DMS79 (cell line): ENCODE measurements at places on chromosomes 5 and 9.

GRCh38 chr5:61575103-61575502 is 243.0 kb downstream of the ZSWIM6 start:
- no peak for DNase-seq

GRCh38 chr9:130159057-130159456 is 13.1 kb upstream of the NCS1 start:
- DNase-seq, result no peak

DNA sequence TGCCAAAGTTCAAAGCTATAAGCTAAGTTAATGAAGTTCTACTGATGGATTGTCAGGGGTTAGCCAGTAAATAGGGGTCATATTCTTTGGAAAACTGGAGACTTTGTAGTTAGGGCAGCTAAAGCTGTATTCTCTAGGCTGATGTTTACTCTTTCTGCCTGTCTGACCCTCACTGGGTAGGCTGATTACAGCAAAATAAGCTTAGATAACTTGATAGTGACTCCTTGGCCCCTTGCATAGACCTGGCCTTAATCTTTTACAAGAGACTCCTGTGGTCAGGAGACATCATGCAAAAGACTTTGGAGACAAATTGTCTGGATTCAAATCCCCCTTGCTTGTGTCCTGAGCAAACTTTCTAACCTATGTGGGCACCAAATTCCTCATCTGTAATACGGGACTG is 314.4 kb upstream of the MSX2 start:
- DNase-seq, result no peak

DNA sequence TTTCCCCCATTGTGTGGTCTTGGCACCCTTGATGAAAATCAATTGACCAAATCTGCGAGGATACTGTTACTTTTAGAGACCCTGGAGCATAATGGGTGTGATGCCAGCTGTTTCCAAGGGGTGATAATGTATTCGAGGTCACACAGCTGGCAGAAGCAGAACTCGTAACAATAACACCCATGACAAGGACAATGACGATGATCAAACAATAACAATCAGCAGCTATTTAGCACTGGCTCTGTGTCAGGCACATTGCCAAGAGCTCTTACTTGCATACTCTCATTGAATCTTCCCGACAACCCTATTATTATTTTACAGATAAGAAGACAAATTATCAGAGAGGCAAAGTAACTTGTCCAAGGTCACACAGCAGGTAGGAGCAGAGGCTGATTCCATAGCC is 223.7 kb upstream of the MSX2 start:
- no peak for DNase-seq

DNA sequence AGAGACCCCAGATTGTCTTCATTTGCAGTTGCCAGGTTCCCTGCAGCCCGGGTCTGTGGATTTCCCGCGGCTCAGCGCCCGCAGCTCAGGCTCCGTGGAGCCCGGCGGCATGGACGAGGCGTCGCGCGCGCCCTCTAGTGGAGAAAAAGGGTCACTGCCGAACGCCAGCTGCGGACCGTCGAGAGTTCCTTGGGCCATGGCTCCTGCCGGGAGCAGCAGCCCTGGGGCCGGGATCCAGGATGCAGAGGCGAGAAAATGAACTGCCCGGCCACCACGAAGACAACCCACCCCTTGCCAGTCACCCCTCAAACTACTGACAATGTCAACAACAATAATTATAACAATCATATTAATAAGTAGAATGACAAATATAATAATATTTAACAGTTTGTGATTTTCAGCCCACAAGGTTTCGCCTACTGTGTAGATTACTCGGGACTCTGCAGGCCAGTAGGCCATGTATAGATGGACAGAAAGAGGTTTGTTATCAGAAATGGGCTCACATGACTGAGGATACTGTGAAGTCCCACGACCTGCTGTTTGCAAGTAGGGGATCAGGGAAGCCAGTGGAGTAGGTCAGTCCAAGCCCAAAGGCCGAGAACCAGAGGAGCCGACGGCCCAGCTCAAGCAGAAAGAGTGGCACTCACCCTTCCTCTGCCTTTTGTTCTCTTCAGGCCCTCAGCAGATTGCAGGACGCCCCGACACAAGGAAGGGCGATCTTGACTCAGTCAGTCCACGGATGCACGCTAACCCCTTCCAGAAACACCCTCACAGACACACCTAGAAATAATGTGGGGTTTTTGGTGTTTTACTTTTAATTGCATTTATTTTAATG is 43.1 kb downstream of the BOD1 start:
- DNase-seq, result no peak

- no peak for DNase-seq
Observed at GRCh38 chr5:66701244-66701643, 105.1 kb downstream of the MAST4 start.

GRCh38 chr5:171899792-171900191 is 106.6 kb downstream of the FBXW11 start:
- DNase-seq, result no peak

GRCh38 chr5:173895401-173896165 is 7.4 kb downstream of the CPEB4 start:
- DNase-seq, result no peak

DNA sequence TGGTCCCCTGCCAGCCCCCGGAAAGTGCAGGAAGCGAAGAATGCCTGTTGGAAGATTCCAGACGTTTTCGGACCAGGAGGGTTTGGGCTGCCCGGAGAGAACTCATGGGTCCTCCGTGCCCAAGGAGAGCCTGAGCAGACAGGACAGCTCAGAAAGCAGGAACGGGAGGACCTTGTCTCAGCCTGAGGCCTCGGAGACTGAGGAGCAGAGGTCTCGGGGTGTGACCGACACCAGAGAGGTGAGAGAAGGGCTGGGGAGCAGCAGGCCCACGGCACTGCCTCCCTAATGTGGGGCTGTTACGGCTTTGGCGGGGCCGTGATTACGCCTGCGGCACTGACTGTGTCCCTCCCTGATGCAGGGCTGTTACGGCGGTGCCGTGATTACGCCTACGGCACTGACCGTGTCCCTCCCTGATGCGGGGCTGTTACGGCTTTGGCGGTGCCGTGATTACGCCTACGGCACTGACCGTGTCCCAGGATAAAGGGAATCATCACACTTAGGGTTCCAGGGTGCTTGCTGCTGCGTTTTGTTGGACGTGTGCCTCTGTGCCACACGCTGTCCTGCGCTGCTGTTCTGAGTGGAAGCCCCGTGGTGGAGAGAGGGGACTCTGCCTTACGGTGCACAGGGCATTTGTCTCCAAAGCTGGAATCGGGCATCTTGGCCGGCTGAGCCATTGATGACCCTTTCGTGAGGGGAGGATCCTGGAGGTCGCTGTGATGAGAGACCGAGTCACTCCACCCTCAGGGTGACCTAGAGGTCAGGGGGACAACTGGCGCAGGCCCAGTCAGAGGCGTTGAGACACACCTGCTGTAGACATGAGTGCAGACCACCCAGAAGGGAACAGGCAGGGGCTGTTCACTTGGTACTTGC is 25.7 kb downstream of the CEP72 start:
- DNase-seq, result no peak

GRCh38 chr5:76000582-76000981 is 82.6 kb upstream of the SV2C start:
- DNase-seq, result no peak

- DNase-seq, result no peak
Observed at GRCh38 chr5:180915924-180916323, 17.0 kb downstream of the BTNL8 start.

DNA sequence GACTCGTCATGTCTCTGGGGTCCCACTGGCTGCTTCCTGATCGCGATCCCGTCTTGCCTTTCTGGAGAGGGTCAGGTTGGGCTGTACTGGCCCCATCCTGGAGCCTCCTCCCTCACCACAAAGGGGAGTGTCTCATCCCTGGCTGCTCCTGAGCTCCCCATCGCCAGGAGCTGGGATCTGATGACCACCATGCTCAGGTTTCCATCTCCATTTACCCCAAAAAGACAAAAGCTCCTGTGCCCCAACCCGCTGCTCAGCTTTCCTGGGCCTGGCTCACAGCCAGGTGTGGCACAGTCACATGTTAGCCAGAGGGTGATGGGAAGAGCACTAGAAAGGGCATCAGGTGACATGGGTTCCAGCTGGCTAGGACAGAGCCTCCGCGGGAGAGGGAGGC is 47.3 kb upstream of the CDKN2AIPNL start:
- no peak for DNase-seq

DNA sequence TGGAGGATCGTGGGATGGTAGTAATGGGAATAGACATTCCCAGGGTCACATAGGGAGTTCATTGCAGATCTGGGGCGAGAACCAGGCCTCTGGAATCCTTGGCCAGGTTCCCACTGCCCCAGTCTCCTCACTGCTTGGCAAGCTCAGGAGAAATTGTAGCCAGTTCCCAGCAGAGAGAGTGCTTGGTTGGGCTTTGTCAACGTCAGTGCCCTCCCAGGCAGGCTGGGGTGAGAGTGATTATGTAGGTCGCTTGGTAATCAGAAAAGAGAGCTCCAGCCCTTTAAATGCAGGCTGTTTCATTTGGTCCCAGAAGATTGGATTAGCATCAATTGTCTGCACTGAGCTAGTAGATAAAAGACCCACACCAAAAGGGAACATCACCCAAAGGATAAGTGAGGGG is 51.8 kb upstream of the GALNT10 start:
- DNase-seq, result no peak

- DNase-seq, result no peak
Observed at GRCh38 chr9:129400001-129400970, 220.6 kb downstream of the C9orf50 start.

DNA sequence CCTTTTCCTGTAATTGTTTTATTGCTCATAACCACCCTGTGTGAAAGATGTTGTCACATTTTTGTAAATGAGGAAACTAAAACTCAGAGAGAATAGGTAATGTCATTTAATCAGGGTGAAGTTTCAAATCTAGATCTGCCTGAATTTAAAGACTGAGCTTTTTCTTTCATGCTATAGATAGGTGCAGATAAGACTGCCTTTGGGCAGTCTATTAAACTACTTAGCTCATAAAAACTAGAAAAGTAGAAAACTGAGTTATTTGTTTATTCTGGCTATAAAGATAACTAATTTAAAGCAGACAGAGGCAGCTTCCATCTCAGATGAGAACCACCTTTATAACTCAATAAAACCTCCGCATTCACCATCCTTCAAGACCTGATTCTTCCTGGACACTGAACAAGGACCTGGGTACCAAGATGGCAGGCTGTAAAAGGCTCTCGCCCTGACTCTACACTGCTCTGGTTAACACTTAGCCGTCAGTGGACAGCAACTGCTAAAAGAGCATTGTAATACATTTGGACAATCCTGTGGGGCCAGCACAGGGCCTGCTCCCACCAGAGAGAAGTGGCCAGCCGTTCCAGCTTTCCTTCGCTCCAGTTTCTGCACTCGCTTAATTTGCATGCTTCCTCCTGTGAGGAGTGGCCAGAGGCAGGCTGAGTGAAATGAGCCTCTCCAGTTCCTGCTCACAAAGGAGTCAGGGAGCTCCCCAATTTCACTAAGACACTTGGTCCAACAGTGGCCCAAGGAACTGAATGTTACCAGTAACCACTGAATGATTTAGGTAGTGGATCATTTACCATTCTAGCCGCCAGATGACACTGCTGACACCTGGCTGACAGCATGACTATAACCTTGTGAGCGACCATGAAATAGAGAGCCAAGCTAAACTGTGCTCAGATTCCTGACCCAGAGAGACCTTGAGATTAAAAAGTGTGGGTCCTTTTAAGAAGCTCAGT is 566.4 kb downstream of the EFNA5 start:
- DNase-seq, result no peak

GRCh38 chr5:141095263-141095641 is 837 bp downstream of the PCDHB2 start:
- DNase-seq, result no peak

GRCh38 chr5:149301744-149302380 is 30.2 kb downstream of the AFAP1L1 start:
- no peak for DNase-seq

- no peak for DNase-seq
Observed at GRCh38 chr9:88782931-88783710, 208.1 kb upstream of the S1PR3 start.
